ENCODE measurements at places on chromosomes 13 and 19. TPM values are rescaled to one million over a fixed set of nuclear protein-coding genes. Genes with fewer than 3 reads are reported as not detected.

The VSIG10L gene
- 0.96 TPM for polyA plus RNA-seq

- no peak for DNase-seq
Measured at GRCh38 chr13:32528358-32528757, 10.2 kb downstream of the N4BP2L2 start.

DNA sequence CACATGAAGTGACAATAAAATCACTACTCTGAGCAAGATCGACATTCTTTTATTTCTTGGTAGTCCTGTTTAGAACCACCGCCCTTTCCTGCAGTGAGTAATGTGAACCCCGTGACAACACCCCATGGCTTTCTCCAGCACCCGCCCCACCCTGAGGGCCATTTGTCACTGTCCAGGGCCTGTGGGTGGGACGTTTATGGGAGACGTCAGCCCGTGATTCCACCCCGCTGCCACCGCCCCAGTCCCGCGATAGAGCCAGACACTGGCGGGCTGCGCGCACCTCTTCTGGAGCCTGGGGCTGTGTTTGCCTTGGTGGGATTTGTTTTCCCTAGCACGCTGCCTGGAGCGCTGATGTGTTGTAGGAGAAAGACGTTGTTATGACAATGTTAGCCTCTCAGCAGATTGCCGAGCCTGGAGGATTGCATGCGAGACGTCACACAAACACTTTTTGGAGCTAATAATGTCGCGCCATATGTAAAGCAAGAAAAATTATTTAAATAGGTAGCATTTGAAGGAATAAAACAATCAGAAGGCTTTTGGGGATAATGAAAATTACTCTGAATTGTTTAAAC is 263.7 kb downstream of the TEX29 start:
- no peak for DNase-seq

The LRRC4B gene
- polyA plus RNA-seq: not detected

GRCh38 chr13:45811891-45812694 is 39.5 kb downstream of the SIAH3 start:
- DNase-seq: no peak

GRCh38 chr19:45098521-45099466 is 5.8 kb downstream of the PPP1R37 start:
- no peak for DNase-seq

The GPATCH1 gene
- polyA plus RNA-seq: 7.9 TPM

DNA sequence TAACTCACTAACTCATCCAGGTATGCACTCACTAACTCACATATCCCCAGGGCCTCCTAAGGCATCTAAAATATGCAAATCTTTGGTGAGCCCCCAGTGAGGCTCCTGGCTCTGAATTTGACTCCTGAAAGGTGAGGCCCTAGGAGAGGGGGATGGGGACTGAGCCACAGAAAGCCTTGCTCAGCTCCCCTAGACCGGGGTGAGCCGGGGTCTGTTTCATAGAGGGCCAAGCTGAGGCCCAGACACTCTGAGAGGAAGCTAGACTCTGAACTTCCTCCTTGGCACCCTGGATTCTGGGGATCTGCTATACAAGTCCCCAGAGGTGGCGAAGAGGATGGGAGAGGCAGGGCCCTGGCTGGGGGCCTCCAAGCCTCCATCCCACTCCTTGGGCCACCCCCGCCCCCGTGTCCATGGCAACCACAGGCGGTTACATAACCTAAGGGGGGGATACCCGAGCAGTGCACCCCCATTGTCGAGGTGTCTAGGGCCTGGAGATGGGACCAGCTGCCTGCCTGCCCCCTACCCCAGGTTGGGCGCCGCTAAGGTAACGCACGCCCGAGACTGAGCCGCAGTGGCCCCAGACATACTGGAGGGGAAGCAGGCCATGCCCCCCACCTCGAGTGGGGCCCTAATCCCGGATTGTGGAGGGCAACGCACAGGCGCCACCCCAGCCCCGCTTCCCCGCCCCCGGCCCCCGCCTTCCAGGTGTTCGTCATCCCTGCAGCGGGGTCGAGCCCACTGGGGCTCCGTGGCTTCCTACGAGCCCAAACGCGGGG is 646 bp downstream of the ABHD8 start:
- DNase-seq: no peak

DNA sequence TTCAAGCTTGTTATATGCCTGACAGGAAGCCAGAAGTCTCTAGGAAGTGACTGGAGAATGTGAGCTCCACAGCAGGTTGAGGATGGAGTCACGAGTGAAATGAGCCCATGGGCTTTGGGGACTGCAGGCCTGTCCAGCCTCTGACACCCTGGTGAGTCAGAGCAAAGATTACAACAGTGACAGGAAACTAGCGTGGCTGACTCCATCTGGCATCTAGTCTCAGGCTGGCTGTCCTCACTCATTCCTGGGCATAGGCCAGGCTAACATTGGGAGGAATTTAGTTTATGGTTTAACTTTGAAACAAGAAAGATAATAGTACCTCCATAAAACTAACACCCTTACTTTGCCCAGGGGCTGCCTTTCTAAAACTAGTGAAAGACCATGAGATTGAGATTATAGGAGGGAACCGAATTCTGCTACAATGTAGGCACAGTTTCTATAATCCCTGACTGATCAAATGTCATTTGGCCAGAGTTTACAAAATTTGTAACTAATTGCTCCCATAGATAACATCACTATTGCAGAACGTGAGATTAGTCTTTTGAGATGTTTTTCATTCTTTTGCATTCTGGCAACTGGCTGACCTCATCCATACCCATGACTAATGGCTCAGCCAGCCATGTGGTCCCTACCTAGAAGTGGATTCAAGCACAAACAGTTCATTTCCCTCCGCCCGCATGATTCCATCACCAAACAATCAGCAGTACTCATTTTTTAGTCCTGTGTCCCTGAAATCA is 28.4 kb downstream of the PSG1 start:
- peak; percentile 89 for DNase-seq

- no peak for DNase-seq
Measured at GRCh38 chr19:17114414-17114831, 38.8 kb downstream of the MYO9B start.

DNA sequence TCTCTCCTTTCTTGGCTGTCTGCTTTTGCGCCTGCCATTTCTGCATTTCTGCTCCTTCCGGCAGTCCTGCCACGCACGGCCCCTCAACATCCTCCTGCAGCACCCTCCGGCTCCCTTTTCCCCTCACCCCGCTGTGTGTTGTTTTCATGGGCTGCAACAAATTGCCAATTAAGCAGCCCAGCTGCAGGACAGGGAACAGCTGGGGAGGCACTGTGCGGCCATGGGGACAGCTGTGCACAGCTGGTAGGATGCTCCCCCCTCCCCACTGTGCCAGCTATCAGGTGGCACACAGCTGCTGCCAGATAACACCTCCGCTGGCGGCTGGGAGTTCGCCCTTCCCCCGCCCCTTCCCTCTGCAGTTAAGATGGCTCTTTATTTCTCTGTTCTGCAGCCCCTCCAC is 25.4 kb downstream of the LYL1 start:
- DNase-seq: no peak

- DNase-seq: peak; percentile 21
Measured at GRCh38 chr19:52200044-52200443, 10.2 kb downstream of the PPP2R1A start.
